ENCODE measurements at places on chromosomes 7 and 10.

DNA sequence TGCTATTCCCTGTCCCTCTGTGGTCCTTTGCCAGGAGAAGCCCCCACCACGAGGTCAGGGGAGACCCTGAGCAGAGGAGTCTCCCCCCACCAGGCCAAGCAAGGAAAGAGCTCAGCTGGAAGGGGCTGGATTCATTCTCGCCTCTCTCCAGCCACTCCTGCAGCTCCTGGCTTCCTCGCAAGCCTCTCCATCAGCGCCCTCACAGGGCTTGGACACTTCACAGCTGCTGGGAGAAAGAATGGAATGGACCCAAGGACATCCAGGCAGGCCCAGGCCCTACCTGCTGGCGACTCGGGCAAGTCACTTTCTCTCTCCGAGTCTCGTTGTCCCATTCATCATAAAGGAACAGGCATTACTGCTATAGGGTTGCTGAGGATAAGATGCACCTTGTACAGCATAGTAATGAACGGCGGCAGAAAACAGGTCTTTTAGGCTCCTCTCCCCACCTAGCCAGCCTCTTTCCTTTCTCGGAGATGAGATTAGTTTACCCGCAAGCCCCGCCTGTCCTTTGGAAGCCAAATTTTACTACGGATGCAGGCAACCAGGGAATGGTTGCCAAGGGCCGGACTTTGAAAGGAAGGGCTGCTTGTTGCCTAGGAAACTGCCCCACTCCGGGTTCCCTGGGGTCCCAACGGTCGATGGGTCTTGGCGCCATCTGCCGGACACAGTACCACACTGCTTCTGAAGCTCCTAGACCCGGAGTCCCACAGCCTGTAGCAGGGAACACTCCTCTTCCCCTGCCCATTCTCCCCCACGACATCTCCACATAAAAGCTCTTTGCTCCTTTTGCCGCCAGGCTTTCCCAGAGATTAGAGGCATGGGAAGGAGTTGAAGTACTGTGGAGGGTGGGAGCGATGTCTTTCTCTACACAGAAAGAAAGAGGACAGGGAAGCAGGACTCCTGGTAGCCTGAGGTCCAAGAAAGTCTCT lies 22.3 kb downstream of the IMPDH1 start:
- peak; percentile 61 for DNase-seq

GRCh38 chr7:134184767-134185166 lies 57.6 kb downstream of the LRGUK start:
- DNase-seq = no peak

DNA sequence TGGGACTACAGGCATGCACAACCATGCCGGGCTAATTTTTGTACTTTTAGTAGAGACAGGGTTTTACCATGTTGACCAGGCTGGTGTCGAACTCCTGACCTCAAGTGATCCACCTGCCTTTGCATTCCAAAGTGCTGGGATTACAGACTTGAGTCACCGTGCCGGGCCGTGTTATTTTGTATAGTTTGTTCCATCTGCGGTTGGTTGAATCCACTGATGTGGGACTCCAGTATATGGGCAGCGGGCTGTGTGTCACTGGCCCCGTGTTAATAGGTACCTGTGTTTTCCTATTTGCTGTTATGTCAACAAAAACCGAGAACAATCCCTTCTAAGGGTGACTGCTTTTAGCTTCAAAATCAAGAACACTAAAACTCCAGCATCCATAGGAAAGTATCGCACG lies 297.6 kb upstream of the PITRM1 start:
- DNase-seq = no peak

GRCh38 chr10:68560186-68560942 lies at the start of gene TET1:
TSS of gene TET1 (plus strand) at chr10:68560337. CDS start at chr10:68572339, 12,002 bp downstream.
- DNase-seq = peak; percentile 23

DNA sequence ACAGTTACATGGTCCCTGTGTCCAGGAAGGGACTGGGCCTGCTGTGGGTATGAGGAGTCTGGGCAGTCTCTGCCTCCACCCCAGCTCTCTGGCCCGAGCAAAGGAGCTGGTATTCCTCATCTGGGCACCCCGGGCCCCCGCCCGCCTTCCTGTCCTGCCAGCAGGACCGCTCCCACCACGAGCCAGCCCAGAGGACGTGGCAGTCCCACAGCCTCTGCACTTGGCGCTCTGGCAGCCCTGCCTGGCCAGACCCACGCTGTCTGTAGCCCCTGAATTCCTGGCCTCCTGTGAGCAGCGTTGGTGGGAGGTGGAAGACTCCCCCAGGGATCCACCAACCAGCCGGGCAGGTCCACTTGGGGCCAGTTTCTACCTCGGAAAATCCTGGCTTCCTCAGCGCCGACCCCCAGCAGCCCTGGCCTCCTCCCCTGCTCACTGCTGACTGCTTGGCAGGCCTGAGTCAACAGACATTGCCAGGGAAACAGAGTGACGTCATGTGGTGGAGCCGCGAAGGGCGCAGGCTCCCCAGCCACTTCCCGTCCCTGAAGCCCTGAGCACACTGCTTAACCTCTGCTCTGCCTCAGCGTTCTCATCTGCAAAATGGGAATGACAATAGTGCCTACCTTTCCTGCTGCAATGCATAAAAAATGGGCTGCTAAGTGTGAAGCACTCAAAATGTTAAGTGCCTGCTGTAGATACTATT lies 21.6 kb upstream of the LIMK1 start:
- DNase-seq = peak; percentile 58

- no peak for DNase-seq
These were observed 5.2 kb upstream of the C7orf33 start for GRCh38 chr7:148585399-148585798.

- DNase-seq = no peak
These were observed 15.6 kb downstream of the MDH2 start for GRCh38 chr7:76063525-76063924.

DNA sequence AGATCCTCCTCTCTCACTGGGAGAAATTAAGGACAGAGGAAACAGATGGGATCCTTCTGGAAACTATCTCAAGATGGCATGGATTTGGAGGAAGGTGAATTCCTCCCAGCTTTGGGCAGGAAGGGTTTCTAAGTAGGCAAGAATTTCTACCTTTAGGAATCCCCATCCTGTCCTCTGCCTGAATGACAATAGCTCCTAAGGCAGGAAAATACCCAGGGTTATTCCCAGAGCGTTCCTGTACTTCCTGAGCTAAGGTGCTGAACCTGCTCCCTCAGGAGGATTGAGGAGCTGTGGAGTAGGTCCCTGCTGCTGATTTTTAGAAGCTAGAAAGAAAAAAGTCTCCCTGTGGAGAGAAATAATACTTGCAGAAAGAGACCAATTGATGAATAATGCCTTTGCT lies 568 bp downstream of the MGAM2 start:
- no peak for DNase-seq

DNA sequence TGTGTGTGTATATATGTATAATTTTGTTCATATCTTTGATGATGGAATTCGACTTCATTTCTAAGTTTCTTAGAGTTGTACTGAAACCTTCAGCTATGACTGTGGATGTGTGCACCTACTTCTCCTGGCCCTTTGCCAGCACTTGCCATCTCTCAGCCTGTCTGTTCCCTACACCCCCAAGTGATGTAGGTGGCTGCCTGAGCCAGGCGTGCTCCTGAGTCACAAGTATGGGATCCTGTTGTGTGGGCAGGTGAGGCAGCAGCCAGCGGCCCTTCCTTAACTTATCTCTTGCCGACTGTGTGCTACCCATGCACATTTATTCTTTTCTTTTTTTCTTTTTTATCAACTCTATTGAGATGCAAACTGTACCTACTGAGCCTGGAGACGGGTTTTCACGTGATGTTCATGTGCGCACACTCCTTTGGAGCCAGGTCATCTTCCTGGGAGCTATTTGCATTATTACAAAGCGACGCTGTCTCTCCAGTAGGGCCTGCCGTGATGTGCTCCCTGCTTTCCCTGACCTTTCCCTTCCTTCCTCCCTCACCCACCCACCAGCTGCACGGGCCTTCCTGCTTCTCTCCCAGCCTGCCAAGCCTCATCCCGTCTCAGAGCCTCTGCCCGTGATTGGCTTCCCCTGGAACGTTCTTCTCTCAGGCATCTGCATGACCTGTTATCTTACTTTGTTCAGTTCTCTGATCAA lies 31.3 kb upstream of the GALNT11 start:
- DNase-seq = no peak

GRCh38 chr10:88500656-88501055 lies 82.5 kb downstream of the RNLS start:
- no peak for DNase-seq

DNA sequence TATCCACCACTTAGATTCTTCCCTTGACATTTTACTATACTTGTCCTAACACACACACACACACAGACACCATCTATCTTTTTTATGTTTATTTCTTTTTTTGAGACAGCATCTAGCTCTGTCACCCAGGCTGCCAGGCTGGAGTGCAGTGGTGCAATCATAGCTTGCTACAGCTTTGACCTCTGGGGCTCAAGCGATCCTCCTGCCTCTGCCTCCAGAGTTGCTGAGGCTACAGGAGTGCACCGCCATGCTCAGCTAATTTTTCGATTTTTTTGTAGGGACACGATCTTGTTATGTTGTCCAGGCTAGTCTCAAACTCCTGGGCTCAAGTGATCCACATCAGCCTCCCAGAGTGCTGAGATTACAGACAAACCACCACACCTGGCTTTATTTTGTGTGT lies 16.7 kb downstream of the WIPI2 start:
- no peak for DNase-seq

- DNase-seq = no peak
These were observed 17.6 kb downstream of the GPRIN2 start for GRCh38 chr10:46538717-46539426.

- no peak for DNase-seq
These were observed 8.9 kb downstream of the SEC31B start for GRCh38 chr10:100510533-100511308.

DNA sequence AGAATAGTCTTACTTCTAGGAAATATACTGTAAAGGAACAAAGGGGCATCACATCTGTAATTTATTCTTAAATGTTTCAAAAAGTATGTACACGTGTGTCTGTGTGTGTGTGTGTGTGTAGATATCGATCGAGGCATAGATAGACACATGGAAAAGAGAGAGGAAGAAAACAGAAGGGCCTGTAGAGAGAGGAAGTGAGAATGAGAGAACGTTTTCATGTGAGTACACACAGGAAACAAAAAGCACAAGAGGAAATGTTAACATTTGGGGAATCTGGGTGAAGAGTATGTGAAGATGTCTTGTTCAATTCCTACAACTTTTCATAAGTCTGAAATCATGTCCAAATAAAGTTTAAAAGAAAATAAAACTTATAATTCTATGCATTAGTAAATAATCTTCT lies 286.5 kb upstream of the SORCS1 start:
- DNase-seq = no peak

DNA sequence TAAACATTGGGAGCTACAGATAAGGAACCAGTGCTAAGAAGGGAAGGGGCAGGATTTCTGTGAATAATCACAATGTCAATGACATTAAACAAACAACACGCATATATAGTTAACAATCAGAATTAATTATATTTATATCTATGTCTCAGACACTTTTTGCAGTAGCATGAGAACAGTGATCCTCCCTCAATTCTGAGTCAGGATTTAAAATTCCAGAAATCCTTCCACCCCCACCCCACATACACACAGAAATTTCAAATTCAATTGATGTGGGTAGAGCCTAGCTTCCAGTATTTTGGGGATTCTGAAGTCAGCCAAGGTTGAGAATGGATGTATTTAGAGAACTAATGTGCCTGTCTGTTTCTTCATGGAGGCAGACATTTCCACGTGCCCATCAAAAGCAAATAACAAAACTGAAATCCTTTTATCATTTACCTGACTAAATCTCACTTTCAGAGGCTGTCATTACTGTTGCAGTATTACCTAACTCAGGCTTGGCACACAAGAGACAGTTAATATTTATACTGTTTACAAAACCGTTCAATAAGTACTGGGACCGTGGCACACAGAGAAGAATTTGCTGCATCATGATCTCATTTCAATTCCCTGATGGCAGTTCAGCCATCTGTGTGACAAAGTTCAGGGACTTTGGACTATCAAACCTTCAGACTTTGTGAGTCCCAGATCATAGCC lies 116.6 kb upstream of the PALS2 start:
- DNase-seq = no peak

DNA sequence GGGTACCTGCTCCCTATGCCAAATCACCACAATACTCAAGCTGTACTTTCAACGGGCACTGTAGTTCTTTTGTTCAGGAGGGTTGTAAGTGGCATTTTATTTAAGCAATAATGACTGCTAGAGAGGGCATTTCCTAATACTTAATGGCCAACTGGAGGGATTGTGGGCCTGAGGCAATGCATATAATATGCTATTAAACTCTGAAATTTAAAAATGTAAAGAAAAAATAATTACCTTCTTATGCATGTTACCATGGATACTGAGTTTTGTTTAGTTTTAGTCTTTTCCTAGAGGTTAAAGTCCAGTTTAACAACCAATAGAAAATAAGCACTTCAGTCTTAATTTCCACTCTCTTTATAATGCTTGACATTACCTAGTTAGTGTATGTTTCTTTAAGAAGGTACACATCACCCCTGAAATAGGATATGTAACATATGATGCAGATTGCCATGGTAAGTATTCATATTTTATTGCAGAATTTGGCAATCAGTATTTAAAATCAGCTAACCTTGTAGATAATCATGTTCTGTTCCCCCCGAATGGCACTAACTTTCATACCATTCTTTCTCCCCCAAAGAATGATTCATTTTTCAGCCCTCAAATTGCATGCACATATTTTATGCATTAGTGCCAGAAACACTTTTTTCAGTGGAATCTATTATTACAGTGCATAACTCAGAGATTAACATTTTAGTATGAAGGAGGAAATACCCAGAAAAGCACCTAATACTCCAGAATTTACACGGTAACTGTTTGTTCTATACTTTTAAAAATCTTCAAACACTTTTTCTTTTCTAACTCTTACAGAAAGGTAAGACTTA lies 90.3 kb upstream of the ZNF438 start:
- DNase-seq = no peak

GRCh38 chr10:122567056-122567660 lies 6.6 kb downstream of the DMBT1 start:
- DNase-seq = no peak

DNA sequence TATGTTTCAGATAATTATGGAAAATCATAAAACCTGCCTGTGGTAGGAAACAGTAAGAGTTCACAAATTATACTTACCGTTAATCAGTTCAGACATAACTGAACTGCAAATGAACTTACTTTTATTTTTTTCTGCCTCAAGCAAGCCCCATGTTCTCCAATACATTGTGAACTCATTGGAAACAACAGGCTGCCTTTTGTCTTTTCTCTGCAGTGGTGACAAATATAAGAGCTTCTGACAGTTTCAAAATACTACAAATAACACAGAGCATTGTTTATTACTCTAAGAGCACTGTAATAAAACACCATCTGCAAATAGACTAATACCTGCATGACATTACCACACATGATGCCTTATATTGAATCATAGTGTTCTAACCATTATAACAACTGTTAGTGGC lies 94.0 kb upstream of the CDCA7L start:
- no peak for DNase-seq

DNA sequence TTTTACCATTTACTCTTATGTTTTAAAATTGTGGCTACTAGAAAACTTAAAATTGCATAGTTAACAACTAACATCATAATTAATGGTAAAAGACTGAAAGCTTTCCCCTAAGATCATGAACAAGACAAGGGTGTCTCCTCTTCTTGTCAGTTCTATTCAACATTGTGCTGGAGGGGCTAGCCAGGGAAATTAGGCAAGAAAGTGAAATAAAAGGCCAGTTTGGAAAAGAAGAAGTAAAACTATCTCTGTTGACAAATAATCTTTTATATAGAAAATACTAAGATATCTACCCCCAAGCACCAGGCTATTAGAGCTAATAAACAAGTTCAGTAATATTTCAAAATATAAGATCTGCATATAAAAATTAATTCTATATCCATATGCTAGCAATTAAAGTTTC lies 46.9 kb upstream of the MXI1 start:
- no peak for DNase-seq
